Smooth muscle cell of bladder (primary cell): ENCODE measurements at places on chromosomes 5 and 9. TPM values are rescaled to one million over a fixed set of nuclear protein-coding genes. Genes with fewer than 3 reads are reported as not detected.

IRGM gene
- under 0.01 TPM in 1 of 2 replicates, not detected in the other for total RNA-seq

CARD6 gene
- total RNA-seq: 7.0 and 9.6 TPM in 2 replicates

ZNF883 gene
- total RNA-seq: 1.2 and 1.8 TPM in 2 replicates

AQP7 gene
- total RNA-seq: 0.09 and 0.14 TPM in 2 replicates

SOHLH1 gene
- total RNA-seq: not detected in 2 replicates

BAAT gene
- not detected in 2 replicates for total RNA-seq

GAPT gene
- total RNA-seq: not detected in 2 replicates

CCNO gene
- total RNA-seq: not detected in 2 replicates

NPR3 gene
- total RNA-seq: 144 and 422 TPM in 2 replicates

ADAM19 gene
- 15.1 and 25.0 TPM in 2 replicates for total RNA-seq

SEMA6A gene
- total RNA-seq: 0.43 and 0.74 TPM in 2 replicates

DELE1 gene
- total RNA-seq: 32.4 and 32.7 TPM in 2 replicates

IL4 gene
- not detected in 2 replicates for total RNA-seq

PCDHB9 gene
- 0.09 and 0.14 TPM in 2 replicates for total RNA-seq

MYORG gene
- total RNA-seq: 0.43 and 0.55 TPM in 2 replicates

HAPLN1 gene
- 0.28 and 0.55 TPM in 2 replicates for total RNA-seq
